DMS153 (cell line): ENCODE measurements at places on chromosomes 12 and 14.

GRCh38 chr14:76257111-76257803 lies 105.5 kb downstream of the GPATCH2L start:
- no peak for DNase-seq

GRCh38 chr12:47414511-47414910 lies 291.3 kb downstream of the RPAP3 start:
- no peak for DNase-seq

- no peak for DNase-seq
Measured at GRCh38 chr12:46366771-46367170, 5.8 kb downstream of the SLC38A2 start.

GRCh38 chr12:101165319-101165718 lies 44.7 kb downstream of the SLC5A8 start:
- DNase-seq, result no peak

- DNase-seq, result no peak
Measured at GRCh38 chr14:24840204-24840893, 206.4 kb upstream of the GZMB start.

- DNase-seq, result no peak
Measured at GRCh38 chr12:104582739-104583138, 126.0 kb downstream of the CHST11 start.

DNA sequence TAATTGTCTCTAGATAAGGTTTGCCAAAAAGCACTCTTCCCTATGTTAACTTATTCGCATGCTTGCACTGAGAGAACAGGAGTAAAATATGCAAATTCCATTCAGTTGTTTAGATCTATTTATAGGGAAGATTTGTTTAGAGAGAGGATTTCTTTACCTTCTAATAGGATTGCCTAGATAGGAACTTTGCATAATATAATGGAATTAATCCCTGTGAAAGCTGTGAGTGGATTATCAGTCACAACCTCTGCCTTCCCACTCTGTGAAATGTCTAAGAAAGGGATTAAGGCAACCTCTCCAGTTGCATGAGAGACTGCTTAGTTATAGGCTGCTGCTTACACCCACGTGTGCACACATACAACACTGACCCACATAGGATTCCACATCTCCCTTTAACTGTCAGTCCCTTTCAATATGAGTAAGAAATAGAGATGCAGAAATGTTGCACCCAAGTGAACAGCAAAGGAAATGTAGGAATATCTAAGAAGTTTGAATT lies 83.2 kb downstream of the ALG10B start:
- DNase-seq, result no peak

- DNase-seq, result no peak
Measured at GRCh38 chr14:55127460-55127951, 1.5 kb upstream of the LGALS3 start.

- no peak for DNase-seq
Measured at GRCh38 chr12:9779209-9779608, 18.5 kb upstream of the CD69 start.

DNA sequence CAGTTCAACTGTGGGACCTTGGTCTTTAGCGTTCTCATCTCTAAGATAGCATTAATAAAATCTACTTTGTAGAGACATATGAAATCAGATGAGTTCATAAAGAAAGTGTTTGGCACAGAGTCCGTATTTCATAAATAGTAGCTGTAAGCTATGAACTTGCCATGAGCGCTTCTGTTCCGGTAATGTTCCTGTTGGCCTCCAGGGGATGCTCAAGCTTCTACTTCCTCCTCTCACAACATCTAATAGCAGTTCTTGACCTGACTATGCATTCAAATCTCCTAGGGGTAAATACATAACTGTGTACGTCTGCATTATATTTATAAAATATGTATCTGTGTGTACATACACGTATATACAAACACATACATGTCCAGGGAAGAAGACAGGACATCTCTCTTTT lies 288.2 kb upstream of the TMPO start:
- no peak for DNase-seq

DNA sequence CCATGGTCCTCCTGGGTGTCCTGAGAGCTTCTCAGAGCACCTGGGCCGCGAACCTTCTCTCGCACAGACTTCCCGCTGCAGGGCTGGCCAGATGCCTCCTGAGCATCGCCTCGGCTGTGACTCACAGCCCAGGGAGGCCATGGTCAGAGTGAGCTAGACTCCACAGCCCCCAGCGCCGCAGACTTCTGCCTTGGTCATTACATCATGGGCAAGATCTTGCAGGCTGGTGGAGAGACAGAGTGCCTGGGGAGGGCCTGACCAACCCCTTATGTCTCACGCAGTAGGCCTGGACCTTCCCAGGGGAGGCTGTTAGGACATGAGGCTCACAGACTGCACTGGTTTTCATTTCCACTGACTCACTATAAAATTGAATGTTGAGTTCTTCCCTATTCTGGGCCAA lies 41.8 kb downstream of the SMOC1 start:
- no peak for DNase-seq

GRCh38 chr14:68230950-68231717 lies 411.6 kb downstream of the RAD51B start:
- no peak for DNase-seq

GRCh38 chr12:132275110-132275531 lies 54.3 kb downstream of the GALNT9 start:
- peak; percentile 86 for DNase-seq

GRCh38 chr12:30692470-30692869 lies 3.2 kb downstream of the IPO8 start:
- no peak for DNase-seq

DNA sequence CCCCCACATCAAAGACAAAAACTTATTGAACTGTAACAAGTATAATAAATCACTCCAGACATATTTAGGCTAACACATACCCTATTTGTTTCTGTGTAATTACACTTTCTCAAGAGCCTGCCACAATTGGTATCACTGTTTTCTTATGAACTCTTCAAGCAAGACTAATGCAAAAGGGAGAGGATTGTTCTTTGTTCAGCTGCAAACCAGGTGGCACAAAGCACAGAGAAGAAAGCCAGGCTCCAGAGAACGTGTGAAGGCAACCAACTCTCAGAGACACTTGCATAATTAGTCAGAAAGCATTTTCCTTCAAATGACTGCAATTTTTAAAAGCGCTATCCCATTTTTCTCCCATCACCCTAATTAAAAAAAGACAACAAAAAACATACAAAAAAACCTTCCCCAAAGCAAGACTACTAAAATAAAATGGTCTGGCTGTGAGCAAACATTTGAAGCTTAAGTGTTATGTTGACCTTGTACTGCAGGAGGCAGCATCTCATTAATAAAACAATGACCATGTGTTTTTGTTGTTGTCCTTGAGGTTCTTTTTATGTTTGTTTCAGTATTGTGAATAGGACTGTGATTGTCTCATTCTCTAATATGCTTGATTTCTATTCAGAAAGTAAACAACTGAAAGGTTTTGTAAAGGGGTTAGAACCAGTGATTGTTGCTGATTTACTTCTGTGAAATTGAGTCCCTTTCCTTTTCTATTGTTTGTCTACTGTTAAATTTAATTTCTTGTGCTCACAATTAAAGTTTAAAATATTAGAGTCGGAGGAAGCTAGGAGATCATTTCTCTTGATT lies 452.7 kb upstream of the PDE3A start:
- DNase-seq, result peak; percentile 47

- DNase-seq, result no peak
Measured at GRCh38 chr12:89709995-89710872, 1.6 kb upstream of the ATP2B1 start.

GRCh38 chr12:40684986-40685385 lies 7.3 kb upstream of the CNTN1 start:
- DNase-seq, result no peak

DNA sequence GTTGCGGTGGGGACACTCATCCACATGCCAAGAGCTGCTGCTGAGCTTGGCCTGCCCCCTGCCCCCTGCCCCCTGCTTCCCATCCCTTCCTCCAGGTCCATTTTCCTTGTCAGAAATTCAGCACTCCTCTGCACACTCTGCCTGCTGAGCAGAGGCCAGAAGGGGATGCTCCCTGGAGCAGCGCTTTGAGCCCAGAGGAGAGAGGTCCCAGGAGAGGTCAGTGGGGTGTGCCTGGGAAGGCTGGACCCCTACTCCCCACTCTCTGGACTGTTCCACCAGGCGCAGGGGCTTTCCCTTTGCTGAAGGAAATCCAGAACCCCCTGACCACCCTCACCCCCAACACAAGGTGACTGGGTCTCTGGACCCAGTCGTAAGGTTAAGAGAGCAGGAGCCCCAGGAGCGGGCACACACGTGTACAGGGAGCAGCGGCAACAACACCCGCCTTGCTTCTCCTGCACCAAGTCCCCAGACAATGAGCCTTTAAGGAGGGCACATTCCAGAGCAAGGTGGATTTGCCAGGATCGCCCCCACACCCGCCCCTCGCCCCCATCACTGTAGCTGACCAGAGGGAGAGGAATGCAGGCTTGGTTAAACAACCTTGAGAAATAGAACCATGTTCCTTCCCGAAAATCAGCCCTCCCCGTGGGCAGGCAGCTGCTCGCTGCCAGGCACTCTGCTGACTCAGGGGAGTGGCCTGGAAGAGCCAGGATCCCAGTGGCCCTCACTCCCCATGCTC lies 30.7 kb downstream of the ISCA2 start:
- DNase-seq, result no peak

DNA sequence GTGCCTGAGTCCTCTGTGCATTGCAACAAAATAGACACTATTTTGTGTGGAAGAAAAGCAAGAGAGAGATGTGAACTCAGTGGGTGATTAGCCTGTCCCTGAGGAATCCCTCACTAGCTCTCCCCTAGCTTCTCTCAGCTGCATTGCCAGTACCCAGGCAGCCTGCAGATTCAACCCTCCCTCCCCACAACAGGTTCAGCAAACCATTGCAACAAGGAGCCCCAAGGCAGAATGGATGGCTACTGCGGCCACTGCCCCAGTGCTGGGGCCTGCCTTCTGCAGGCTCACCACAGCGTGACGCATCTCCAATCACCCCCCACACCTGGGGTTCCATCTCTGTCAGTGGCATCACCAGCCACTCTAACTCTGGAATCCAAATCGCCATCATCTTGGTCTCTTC lies 2.3 kb downstream of the CRACR2A start:
- no peak for DNase-seq

DNA sequence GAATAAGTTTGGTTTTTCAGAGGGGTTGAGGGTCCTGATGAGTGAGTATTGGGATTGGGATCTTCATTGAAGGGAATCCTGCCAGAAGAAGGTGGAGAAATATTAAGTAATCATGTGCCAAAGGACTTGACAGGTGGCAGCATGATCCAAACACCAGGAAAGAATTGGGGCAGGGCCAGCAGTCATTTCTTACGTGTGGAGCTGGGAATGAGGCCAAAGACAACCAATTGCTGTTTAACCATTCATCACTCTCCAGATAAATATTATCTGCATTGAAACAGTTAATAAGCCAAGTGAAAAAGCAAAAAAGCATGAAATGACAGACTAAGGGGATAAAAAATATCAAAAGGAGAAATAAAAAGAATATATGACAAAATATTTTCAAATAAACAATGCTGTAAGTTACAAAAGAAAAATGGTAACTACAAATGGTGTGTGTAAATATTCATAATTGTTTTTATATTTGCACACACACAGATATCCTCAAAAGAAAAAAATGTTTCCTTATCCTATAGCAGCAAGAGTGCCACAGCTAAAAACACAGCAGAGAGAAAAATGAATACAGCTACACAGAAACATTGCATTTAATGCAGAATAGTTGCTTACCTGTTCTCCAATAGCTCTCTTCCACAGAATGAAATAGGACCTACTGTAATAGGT lies 26.2 kb downstream of the C2CD5 start:
- DNase-seq, result peak; percentile 13

GRCh38 chr14:36054353-36055051 lies 122.0 kb downstream of the PTCSC3 start:
- no peak for DNase-seq

- DNase-seq, result no peak
Measured at GRCh38 chr12:89390802-89391673, 38.7 kb upstream of the DUSP6 start.

DNA sequence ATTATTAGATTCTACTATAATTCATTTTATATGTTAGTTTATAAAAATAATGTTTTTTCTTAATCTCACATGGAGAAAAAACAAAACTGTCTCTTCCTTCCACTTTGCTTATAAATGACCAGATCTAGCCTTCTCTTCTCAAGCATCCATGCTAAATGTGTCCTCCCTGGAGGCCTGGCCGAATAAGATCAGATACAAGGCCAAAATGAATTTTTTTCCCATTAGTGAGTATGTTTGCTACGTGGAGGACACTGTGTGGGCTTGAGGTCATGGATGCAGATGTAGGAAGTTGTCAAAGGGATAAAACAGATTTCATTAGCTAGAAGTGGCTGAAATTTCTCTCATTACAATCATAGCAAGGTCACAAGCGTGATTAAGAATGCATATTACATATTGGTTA lies 1244.9 kb upstream of the SEL1L start:
- no peak for DNase-seq

DNA sequence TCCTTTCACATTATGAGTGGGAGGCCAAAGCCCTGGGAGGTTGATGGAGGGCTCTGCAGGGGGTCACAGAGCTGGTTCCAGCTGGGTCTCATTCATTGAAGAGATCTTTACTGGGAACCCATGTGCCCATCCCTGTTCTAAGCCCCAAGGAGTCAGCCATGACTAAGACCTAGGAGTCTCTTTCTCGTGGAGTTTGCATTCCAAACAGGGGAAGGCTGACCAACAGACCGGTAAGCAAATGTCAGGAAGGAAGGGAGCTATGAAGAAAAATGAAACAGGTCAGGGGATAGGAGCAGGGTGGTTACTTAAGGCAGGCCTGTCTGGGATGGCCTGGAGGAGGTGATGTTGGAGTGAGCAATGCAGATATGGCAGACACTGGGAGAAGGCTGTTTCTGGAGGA lies 31.5 kb downstream of the SYNDIG1L start:
- DNase-seq, result no peak

GRCh38 chr12:43760396-43760795 lies 1.6 kb downstream of the IRAK4 start:
- no peak for DNase-seq

DNA sequence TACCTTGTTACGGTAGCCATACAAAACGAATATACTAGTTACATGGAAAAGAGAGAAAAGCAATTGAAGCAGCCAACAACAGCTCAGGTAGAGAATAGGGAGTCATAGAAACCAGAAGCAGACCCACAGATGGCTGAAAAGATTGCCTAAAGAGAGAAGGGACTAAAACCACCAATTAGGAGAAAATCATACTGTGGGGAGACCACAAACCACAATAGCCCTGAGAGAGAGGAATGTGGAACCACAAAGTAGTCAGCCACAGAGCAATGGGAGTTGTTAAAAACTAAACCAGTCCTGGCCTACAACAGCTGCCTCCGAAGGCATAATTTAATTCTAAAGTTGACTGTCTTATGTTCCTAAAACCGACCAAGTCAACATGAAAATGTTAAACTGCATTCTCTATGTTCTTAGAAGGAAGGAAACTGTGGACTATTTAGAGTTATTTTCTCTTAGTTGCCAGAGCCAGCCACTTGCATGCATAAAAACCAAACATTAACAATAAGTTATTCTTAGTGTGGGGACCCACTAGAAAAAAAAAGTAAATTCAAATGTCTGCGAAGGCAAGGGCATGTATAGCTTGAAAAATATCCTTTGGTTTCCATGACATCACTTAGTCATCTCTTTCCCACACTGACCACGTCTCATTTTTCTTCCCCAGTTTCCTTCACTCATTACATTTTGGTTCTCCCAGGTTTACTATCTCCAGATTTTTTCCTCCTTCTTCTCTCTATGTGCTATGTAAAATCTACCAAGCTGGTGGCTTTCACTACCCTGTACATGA lies 398.1 kb downstream of the NOVA1 start:
- DNase-seq, result no peak

GRCh38 chr12:90859591-90859990 lies 95.4 kb downstream of the CCER1 start:
- no peak for DNase-seq
